Myocyte (in vitro differentiated cells): ENCODE measurements at places on chromosomes 6 and 20. TPM values are rescaled to one million over a fixed set of nuclear protein-coding genes. Genes with fewer than 3 reads are reported as not detected.

The C2 gene
- 7.0 and 7.5 TPM in 2 replicates for total RNA-seq

The ALDH8A1 gene
- 2.1 TPM in 1 of 2 replicates, not detected in the other for total RNA-seq

The MYMX gene
- total RNA-seq, result 109 and 219 TPM in 2 replicates

The C6orf15 gene
- total RNA-seq, result 1.2 and 2.4 TPM in 2 replicates

- DNase-seq, result peak; percentile 56
Measured at GRCh38 chr6:151690768-151691562, 116.5 kb upstream of the ESR1 start.

GRCh38 chr6:7115543-7116231 lies 7.9 kb downstream of the RREB1 start:
- no peak for DNase-seq
